ENCODE measurements at places on chromosomes 11 and 22.

- DNase-seq, result no peak
Observed at GRCh38 chr11:5684036-5684645, 733 bp downstream of the TRIM5 start.

DNA sequence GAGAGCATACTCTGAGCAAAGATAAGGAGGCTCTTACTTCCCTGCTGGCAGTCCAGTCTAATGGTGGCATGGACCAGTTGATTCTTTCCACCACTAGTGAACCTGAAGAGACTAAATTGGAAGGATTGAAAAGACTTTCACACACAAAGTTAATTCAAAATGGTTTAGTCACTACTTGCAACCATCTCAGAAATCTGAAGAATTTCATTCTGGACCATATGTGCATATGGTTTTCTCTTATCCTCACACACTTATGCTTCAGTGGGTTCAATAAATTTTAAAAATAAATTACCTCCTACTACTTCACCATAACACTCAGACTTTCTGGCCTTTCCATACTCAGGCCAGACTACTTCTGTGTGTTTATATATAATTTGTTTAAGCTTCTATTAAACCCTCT is 44.7 kb downstream of the CADM1 start:
- no peak for DNase-seq

GRCh38 chr22:24330636-24331035 is 60.0 kb downstream of the SPECC1L start:
- DNase-seq, result no peak

GRCh38 chr22:49330421-49331222 is 497.1 kb downstream of the BRD1 start:
- DNase-seq, result no peak

DNA sequence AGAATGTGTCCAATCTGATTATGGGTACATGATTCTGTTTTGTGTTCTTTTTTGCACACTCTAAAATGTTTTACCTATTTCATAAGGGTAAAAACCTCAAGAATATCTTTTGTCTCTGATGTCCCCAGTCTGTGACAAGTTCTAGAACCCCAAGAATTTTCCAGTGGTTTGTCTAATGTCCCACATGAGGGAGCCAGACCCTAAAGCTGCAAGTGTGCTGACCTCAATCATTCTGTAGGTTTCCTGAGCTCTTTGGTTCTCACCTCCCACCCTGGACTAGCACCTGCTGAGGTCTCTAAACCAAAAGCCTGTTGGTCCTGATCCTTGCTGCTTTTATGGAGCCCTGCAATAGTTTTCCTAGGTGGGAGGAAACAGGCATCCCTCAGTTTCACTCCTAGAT is 149.8 kb upstream of the MPPED2 start:
- no peak for DNase-seq

DNA sequence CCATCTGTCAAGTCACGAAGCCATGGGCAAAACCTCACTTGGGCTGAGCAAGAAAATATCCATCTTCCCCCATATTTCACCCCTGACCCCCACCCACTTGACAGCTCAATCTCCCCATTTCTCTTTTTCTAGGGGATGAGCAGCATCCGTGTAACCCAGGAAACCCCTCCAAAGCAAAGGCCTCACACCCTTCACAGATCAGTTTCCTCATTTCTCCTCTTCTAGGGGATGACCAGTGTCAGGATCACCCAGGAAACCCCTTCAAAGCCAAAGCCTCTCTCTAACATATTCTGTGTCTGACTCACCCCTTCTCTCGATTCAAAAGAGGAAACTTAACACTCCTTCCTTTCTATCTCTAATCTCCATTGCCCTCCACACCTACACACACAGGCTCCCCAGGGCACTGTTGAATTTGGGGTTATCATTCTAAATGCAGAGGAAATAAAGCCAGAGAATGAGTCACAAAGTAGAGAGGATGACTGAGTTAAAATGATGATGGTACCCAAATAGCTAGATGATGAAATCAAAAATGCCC is 439.7 kb downstream of the BUD13 start:
- no peak for DNase-seq

- DNase-seq, result no peak
Observed at GRCh38 chr11:15159085-15159484, 44.4 kb downstream of the INSC start.

GRCh38 chr11:68313574-68314202 is 1.3 kb downstream of the LRP5 start:
- no peak for DNase-seq

GRCh38 chr11:75400146-75400865 is 988 bp downstream of the RPS3 start:
- DNase-seq, result no peak

DNA sequence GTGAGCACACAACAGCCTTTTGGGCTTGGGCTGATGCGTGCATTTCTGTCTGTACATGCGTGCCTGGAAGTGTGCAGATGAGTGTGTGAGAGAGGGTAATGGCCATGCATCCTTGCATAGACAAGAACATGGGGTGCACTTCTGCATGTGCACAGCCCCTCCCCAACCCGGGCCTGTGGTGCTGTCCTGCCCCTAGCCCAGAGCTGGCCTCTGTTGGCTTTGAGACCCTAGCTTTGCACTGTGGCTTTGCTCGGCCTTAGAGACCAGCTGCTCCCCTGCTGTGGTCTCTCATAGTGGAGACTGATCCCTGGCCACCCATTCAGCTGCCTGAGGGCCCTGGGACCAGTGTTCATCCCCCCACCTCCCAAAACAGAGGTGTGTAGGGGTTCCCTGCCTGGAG is 25.4 kb downstream of the ST3GAL4 start:
- no peak for DNase-seq

DNA sequence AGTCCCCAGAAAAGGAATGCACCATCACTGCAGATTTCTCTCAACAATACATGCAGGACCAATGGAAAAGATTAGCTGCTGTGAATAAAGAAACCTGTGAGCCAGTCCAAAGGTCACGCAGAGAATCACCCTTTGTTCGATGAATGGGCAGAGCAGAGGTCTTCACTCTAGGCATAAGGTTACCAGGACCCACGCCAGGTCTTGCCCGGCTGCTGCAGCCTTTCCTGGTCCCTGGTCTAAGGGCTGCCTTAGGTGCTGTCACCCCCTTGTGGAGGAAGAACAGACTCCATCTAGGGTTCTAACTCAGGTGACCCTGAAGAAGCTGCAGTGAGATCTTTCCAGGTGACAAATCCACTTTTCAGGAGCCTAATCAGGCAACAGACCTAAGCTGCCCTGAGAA is 29.0 kb upstream of the NAP1L4 start:
- DNase-seq, result no peak

DNA sequence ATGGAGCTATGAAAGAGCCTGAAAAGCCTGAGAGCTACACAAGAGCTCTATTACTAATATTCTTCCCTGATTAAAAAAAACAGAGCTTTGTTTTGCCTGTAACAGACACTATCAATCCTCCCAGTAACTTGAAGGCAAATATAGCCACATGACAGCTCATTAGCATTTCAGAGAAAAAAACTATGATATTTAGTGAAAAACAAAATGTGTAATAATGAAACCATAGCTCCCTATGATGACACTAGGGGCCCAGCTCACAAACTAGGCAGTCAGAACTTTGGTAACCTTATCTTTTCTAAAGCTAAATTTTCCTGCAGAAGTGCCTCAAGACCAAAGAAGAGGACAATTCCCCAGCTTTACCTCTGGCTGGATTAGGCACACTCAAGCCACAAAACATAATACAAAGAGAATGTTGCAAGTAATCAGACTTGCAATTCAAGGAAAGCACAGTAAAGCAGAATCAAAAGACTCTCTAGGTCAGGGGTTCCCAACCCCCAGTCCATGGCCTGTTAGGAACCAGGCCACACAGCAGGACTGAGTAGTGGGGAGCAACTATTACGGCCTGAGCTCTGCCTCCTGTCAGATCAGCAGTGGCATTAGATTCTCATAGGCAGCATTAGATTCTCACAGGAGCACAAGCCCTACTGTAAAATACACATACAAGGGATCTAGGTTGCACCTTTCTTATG is 53.3 kb downstream of the MRTFA start:
- no peak for DNase-seq

- no peak for DNase-seq
Observed at GRCh38 chr22:45640941-45641621, 30.6 kb upstream of the ATXN10 start.

DNA sequence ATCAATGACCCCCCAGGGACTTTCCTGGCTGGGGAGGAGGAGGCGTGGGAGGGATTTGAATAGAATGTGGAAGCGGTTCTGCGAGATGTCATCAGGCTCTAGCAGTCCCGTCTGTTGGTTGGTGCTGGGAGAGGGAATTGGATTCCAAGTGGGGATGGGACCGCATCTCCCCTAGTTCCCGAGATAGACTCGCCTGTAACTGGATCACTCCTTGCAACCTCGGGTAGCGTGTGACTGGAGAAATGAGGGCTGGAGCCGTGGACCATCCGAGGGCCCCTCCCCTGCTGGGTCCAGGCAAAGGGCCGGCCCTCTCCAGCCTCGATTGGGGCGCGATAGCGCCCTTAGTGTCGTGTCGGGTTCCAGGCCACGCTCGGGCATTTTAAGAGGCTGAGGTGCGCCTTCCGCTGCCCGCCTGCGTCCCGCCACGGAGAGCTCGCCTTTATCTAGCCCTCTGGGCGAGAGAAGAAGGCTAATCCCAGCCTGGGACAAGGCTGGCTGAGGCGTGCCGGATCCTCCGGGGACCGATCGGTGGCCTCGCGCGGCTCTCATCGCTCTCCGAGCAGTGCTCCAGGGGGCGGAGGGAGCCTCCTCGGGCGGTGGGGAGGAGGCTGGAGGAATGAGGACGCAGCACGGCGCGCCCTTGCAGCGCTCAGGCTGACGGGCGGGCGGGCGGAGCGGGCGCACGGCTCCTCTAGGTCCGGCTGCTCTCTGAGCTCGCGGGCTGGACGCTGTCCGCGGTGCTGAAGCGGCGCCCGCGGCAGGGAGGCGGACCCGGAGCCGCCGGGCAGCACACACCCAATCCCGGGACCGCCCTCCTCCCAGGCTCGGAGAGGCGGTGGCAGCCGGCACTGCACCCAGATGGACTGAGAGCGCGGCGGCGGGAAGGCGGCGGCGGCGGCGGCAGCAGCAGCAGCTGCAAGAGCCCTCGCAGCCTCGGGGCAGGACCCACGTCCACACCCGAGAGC is 107.8 kb downstream of the OSBP2 start:
- peak; percentile 45 for DNase-seq

DNA sequence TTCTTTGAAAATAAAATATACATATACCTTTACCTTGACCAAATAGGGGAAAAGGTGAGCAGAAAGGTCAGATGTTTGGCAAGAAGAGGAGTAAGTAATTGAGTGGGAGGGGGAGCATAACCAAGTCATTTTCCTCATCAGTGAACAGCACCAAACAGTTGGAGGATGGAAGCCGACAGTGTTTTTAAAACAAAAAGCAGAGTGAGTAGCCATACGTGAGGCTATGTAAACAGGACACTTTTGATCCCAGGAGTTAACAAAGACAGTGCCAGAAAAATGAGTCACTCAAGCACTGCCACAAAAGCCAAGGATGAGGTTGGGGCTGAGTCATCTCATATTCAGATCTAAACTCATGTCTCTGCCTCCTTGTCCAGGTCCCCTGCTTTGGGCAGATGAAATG is 734.7 kb downstream of the KCNA4 start:
- DNase-seq, result no peak

- no peak for DNase-seq
Observed at GRCh38 chr11:44633641-44634040, 68.2 kb downstream of the CD82 start.

GRCh38 chr22:44666207-44666585 is 35.8 kb upstream of the PRR5 start:
- DNase-seq, result no peak

DNA sequence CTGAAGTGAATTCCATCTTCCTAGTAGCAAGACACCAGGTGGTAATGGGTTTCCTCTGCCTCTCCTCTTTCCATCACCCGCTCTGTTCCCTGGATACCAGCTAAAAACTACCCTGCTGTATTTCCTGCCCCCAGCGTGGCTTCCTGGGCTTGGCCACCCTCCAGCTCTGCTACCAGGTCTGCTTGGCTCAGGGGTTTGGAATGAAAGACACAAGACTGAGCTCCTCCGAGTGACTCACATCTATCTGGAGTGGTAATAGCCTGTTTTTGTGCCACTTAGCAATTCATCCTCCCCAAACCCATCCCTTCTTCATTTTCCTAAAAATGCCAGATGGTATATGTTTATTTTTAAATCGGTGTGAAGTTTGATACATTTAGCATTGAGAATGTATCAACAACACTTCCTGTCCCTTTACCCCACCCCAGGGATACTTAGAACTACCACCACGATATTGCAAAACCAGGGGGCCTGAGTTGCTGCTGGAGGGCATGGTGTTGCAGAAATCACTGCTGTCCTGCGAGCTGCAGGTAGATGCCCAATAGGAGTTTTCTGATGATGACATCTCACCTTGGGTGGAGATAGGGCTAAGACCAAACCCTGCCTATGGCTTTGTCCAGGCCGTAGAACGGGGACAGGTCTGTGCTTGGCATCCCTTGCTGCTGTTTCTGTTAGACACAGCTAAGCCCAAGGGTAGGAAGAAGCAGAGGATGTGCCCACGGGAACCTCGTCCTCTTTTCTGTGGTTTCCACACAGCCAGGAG is 7.5 kb upstream of the MICAL3 start:
- DNase-seq, result no peak

GRCh38 chr22:50304528-50305392 is 2.7 kb downstream of the PLXNB2 start:
- DNase-seq, result no peak

GRCh38 chr11:44963136-44963535 is 12.5 kb upstream of the TP53I11 start:
- DNase-seq, result no peak

Measured in stimulated activated CD4-positive, alpha-beta T cell treated with anti-CD3 and anti-CD28 coated beads, Interleukin-15, amount 100 ng/mL, for 1 hour (primary cell).